Skin of body (tissue), 3 donors: ENCODE measurements at places on chromosomes 2 and 18. TPM values are rescaled to one million over a fixed set of nuclear protein-coding genes. Genes with fewer than 3 reads are reported as not detected.

Gene WNT10A
- 5.7 TPM for total RNA-seq

DNA sequence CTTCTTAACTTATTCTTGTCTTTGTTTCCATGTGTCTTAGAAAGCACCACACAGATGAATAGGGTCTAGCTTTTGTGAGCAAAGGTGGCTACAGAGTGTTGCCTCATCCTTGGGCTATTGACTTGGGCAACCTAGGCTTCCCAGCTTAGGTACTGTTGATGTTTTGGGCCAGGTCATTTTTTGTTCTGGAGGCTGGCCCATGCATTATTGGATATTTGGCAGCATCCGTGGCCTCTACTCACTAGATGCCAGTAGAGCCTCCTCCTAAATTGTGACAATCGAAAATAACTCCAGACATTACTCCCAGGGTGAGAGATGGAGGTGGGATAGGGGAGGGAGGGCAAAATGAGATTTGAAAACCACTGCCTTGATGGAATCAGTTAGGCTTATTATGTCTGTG lies 127.3 kb upstream of the EPC2 start:
- DNase-seq, result no peak

DNA sequence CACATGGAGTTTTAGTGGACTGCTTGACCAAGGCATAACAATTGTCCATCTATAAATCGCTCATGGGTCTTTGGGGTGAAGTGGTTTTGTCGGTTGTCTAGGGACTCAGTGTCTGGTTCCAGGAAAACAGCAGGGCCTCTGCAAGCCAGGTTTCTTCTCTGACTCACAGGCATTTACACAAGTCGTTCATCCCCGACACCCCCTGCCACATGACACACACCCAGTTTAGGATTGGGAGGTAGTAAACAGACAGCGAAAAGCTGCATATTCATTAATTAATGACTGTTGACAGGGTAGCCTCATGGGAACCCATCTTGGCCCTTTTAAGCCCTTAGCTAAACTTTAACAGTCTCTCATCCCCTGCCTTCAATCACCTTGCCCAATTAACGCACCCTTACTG lies 194.8 kb upstream of the ACVR2A start:
- no peak for DNase-seq

GRCh38 chr2:241635756-241636155 lies 1.2 kb downstream of the THAP4 start:
- DNase-seq, result no peak

Gene ACMSD
- not detected for total RNA-seq

DNA sequence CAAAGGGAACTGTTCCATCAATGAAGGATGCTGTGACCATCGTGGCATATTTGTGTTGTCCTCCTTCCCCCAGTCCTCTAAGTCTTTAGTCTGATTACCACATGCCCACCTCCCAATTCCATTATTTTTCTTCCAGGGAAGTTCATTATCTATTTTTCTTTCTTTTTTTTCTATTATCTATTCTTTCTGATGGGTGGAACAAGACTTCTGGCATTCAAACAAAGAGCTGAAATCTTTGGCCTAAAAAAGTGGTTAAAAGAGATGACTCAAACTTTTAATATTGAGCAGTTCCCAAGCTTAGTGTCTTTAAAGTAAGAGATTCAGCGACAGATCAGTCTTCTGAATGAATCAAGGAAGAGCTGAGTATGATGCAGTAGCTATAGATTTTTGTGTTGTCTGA lies 66.6 kb downstream of the DIS3L2 start:
- no peak for DNase-seq

GRCh38 chr2:156657809-156658208 lies 221.6 kb downstream of the GPD2 start:
- DNase-seq, result no peak

GRCh38 chr2:26034637-26034992 lies 731 bp downstream of the RAB10 start:
- DNase-seq, result no peak

GRCh38 chr2:29530281-29530680 lies 391.1 kb downstream of the ALK start:
- no peak for DNase-seq
